Stimulated activated CD4-positive, alpha-beta T cell treated with anti-CD3 and anti-CD28 coated beads, Interleukin-4, amount 100 ng/mL, for 1 hour (primary cell): ENCODE measurements at places on chromosomes 7 and 10.

- no peak for DNase-seq
Observed at GRCh38 chr7:75039166-75039565, 34.4 kb downstream of the RCC1L start.

GRCh38 chr7:142385491-142386340 is 127.9 kb upstream of the PRSS58 start:
- DNase-seq: peak; percentile 28

- no peak for DNase-seq
Observed at GRCh38 chr7:8103282-8103681, 134.7 kb downstream of the GLCCI1 start.

- DNase-seq: no peak
Observed at GRCh38 chr7:71595176-71595575, 463.2 kb downstream of the GALNT17 start.

GRCh38 chr10:3398825-3399646 is 226.5 kb upstream of the PITRM1 start:
- no peak for DNase-seq

DNA sequence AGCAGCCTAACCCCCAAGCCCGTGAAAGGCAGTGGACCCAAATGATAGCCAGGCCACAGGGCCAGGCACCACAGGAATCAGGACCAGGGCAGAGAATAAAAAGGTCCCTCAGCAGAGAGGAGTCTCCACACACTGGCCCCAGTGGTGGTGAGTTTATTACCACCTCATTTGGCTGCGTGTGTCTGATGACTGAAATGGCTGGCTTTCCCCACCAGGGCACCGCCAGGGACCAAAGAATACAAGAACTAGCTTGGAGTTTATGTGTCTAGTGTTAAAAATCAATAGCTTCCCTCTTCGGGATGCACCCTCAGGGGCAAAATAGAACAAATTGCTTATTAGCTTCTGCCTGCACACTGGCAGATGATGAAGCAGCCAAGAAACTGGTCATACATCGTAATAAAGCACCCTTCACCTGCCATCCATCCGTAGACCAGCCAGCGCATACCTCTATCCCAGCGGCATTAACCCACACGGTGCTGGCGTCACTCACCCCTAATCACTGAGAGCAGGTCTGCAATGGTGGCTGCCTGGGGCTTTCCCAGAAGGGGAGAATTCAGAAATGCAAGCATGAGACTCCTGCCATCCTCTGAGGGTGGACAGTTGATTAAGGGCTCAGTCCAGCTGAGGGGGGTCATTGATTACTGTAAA is 223.7 kb upstream of the ZMIZ1 start:
- no peak for DNase-seq

- peak; percentile 76 for DNase-seq
Observed at GRCh38 chr7:152464312-152465118, 28.7 kb upstream of the KMT2C start.

DNA sequence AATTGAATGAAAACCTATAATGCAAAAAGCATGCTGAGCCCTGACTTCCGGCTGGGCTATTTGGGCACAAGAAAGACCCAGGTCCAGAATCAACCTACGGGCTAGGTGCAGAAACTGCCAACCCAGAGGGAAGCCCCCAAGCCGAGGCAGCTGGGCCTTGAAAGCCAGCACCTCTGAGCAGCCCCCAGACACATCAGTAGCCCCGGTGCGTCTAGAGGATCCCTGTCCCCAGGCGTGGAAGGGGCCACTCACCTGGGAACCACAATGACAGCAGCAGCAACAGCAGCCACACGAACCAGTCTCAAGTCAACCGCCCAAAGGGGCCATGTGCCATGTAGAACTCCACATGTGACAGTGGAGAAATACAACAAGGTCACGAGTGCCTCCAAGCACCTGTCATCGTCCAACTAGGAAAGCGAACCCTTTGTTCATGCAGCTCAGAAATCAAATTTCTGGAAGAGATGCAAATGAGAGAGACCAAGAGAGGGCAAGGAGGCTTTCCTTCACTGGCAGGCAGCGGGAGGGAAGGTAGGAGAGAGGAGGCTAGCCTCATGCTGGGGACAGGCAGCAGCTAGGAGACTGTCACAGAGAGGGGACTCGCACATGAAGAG is 57.5 kb upstream of the CHST15 start:
- DNase-seq: no peak

- no peak for DNase-seq
Observed at GRCh38 chr7:147569116-147569913, 1021.3 kb upstream of the C7orf33 start.

DNA sequence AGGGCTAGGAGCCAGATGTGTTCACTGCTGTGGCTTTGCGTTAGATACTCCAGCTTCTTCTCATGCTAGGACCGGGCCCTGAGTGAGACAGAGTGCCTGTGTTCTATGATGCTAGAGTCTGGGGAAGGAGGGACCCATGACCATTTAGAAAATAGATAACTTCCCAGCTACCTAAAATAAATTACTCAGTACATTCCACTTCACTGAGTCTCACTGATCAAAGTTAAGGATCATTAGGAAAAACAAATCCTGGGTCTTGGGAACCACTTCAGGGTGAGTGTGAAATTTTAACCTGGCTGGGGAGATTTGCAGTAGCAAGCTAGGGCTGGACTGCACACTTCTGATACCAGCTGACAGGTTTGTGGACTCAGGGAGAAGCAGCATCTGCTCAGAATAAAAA is 138.1 kb downstream of the EMX2 start:
- no peak for DNase-seq

DNA sequence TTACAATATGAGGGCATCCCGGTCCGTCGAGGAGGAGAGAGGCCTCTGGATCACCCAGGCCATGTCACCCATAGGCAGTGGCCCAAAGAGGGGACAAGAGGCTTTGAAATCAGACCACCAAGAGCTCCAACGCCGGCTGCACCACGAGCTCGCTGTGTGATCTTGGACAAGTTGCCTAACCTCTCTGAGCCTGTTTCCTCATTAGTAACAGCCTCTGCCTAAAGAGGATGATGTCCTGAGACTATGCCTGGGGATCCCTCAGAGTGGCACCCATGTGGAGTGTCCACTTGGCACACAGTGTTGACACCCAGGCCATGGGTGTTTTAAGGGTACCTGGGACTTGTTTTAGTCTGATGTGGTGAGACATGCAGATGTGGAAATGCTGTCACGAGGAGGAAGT is 50.8 kb downstream of the MICALL2 start:
- no peak for DNase-seq

- DNase-seq: peak; percentile 36
Observed at GRCh38 chr7:35036361-35037171, 719 bp downstream of the DPY19L1 start.

GRCh38 chr10:52198540-52198939 is 115.5 kb upstream of the DKK1 start:
- DNase-seq: no peak

- DNase-seq: no peak
Observed at GRCh38 chr7:91041141-91041540, 223.1 kb upstream of the FZD1 start.
